ENCODE measurements at places on chromosomes 7 and 10.
A peak's percentile ranks its signal among the peaks of the same experiment; 100 is the strongest.

- no peak for DNase-seq
Observed at GRCh38 chr10:78784546-78784945, 284.2 kb upstream of the ZMIZ1 start.

DNA sequence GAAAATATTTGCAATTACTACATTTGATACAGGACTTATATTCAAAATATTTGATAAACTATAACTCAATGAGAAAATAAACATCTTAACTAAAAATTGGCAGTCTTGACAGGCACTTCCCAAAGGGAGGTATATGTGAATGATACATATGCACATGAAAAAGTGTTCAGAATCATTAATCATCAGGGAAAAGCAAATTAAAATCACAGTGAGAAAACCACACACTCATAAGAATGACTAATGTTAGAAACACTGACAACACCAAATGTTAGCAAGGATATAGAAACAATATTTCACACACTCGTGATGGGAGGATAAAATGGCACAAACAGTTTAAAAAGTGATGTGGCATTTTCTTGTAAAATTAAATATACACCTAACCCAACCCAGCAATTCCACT lies 4.1 kb upstream of the VPS26A start:
- no peak for DNase-seq

DNA sequence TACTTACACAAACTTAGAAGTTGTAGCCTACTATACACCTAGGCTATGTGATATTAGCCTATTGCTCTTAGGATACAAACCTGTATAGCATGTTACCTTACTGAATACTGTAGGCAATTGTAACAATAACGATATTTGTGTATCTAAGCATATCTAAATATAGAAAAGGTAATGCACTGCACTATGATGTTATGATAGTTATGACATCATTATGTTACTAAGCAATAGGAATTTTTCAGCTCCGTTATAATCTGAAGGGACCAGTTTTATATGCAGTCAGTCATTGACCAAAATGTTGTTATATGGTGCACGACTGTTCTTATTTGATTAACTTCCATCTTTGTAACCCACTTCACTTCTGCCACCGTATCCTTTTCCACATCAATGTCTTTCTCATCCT lies 62.0 kb downstream of the CCSER2 start:
- no peak for DNase-seq

- no peak for DNase-seq
Observed at GRCh38 chr10:30166929-30167328, 107.5 kb upstream of the JCAD start.

GRCh38 chr10:73889014-73889413 lies 14.7 kb upstream of the CAMK2G start:
- no peak for DNase-seq

- no peak for DNase-seq
Observed at GRCh38 chr7:36006636-36007229, 146.3 kb upstream of the EEPD1 start.

DNA sequence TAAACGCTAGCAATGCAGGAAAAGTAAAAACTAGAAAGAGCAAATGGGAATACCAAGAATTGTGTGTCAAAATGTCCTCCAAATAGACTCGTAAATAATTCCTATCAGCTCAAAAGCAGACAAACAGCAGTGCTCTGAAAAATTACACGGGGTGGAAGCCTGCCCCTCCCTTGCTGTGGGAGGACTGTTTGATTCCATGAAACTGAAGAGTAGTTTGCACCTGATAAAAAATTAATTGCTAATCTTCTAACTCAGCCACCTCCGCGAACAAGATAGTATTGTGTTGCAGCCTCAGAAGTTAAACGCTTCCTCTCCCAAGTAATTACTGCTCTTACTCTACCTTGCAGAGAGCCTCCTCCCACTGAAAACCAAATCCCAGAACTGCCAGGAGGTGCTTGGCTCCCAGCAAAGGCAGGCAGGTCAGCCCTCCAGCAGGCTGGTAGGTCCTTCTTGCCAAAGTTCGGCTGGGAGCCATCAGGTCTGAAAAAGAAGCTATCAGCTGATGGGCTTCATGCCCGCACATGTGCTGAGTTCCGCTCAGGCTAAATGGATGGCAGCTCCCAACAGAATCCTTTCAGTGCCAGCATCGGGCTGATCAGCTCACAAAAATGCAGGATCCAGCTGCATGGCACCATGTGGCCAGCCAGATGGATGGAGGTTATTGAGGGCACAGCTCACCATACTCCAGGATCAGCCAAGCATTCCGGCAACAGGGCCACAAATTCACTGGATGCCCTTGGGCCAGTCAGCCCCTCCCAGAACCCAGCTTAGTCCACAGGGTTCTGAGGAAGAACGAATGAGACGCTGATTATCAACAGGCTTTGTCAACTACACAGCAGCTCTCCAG lies 37.1 kb downstream of the MAD1L1 start:
- no peak for DNase-seq

DNA sequence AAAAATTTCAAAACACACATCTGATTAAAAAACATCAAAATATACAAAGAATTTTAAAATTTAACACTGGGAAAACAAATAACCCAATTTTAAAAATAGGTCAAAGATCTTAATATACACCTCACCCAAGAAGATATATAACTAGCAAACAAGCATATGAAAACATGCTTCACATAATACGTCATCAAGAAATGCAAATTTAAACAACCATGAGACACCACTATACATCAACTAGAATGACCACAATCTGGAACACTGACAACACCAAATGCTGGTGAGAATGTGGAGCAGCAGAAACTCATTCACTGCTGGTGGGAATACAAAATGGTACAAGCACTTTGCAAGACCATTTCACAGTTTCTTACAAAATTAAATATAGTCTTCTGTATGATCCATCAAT lies 498.4 kb downstream of the IPMK start:
- DNase-seq: no peak

DNA sequence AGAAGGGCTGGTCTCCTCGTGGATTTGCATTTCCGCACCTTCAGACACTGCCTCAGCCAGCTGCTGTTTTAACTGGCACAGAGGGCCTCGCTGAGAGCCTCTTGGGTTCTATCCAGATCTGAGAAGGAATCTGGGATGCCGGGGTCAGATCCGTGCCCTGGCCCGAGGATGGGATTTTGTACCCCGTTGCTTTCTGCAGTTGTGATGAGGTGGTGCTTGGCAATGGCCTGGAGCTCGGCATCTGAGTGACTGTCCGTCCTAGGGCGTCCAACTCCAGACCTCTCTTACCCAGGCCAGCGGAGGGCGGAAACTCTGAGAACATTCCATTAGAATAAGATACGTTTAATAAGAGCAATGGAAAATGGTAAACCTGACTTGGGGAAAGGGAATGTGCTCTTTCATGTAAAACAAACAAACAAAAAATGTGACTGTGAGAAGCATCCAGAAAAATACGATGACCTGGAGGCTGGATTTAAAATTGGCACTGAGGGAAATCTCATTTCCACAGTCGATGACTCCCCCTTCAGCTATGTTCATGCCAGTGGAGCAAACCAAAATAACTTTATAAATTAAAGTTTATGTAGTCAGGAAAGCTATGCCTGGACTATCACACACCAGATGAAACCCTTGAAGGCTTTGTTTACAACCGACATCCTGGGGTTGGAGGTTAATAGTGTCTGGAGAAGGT lies 39.6 kb downstream of the GRK5 start:
- no peak for DNase-seq

DNA sequence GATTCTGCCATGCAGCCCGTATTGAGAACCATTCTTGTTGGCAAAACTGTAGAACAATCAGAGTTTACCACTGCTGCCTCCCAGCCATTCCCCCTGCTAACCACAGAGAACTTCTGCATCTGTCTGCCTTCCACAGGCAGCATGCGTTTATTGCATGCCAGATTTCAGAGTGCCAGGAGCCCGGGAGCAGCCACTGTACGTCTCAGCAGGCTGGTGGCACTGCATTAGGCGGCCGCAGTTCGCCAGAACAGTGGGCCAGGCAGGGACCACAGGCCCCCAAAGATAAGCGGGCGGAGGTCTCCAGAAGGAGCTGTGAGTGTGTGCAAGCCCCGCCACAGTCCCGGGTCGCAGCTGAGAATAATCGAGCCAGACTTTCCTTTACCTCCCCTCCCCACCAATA lies 31.8 kb downstream of the ZNF467 start:
- DNase-seq: peak; percentile 55

- no peak for DNase-seq
Observed at GRCh38 chr10:61822781-61823230, 78.7 kb upstream of the ARID5B start.

DNA sequence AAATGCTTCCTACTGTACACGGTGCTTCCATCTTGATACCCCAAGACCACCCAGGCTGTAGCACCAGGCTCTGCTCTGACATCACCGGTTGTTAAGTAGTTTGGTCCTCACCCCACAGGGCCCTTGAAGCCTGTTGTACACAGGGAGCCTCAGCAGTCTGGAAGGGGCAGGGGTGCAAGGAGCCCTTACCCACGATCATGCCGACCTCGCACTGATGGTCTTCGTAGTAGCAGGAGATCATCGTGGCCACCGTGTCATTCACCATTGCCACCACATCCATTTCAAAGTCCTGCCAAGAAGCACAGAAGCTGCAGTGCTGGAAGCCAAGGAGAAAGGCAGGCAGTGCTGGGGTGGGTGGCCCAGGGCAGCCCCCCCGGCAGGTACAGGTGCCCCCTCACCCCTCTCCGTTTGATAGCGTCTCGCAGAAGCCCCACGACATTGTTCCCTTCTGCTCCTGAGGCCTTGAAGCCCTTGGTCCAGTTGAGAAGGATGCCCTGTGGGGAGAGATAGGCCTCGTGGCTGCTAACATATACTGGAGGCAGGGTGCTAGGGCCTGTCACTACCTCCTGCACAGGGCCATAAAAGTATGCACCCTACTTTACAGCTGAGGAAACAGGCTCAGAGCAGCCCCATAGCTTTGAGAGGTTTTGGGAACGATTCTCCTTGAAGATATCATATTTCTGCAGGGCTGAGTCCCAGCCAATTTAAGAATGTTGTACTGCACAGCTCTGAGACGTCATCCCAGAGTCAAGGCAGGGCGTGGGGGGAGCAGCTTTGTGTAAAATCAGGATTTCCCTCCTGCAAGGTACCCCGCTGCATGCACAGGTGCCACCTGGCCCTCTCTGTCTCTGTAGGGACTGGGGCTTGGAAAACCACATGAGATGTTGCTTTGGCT lies 8.7 kb upstream of the MYL7 start:
- no peak for DNase-seq

DNA sequence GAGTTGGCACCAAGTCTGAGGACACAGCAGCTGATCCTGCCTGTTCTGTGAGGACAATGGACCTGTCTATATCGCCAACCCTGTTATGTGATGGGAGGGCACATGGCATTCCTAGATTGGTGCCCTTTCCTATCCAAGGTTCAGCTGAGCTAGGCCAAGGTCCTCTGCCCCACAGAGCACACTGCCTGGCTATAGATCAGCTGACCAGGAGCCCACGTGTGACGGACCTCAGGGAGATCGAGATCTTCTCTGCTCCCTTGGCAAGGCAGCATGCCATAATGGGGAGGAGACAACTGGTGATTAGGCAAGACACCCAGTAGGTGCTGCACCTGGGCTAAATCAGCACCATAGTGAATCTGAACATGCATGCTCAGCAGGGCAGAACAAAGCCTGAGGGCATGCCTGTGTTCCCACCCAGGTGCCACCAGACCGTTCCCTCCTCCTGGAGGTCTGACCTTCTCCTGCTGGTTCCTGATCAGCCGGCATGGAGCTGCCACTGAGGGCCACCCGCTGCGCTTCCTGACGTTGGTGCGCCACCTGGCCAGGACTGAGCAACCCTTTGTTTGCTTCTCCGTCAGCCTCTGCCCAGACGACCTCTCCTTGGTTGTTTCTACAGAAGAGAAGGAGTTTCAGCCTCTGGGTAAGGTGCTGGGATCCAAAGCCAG lies 93.7 kb downstream of the WDFY4 start:
- DNase-seq: no peak

- DNase-seq: no peak
Observed at GRCh38 chr10:78058562-78058961, 24.9 kb downstream of the RPS24 start.

DNA sequence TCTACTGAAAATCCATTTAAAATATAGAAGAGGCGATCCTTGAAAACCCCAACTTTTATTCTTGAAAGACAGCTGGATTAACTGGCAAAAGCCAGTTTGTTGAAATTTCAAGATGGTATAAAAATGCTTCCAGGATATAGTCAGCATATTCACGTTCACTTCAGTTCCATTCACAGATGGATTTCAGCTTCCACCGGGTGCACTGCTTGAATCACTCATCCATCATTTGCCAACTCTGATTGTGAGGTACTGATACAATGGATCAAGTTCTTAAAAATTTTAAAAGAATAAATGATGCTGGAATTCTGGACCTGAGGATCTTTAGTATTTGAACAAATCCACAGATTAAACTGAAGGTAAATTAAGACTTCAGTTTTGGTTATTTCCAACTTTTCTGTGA lies 2.4 kb downstream of the PURB start:
- DNase-seq: no peak

GRCh38 chr7:5428478-5429252 lies 5.0 kb upstream of the TNRC18 start:
- DNase-seq: no peak

- no peak for DNase-seq
Observed at GRCh38 chr10:122265896-122266295, 5.2 kb upstream of the BTBD16 start.

GRCh38 chr7:134885967-134886352 lies 100.3 kb upstream of the AGBL3 start:
- no peak for DNase-seq

DNA sequence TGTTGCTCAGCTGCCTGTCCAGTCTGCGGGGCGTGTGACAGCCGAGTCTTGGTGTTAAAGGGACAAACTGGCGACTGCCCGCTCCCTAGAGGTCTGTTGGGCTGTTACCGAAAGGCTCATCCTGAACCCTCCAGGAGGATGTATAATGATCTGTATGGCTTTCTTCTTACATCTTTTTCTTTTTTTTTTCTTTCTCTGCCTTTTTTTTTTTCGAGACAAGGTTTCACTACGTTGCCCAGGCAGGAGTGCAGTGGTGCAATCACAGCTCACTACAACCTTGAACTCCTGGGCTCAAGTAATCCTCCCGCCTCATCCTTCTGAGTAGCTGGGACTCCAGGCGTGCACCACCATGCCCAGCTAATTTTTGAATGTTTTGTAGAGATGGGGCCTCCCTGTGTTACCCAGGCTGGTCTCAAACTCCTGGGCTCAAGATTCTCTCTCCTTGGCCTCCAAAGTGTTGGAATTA lies 857 bp downstream of the INTS15 start:
- DNase-seq: no peak

DNA sequence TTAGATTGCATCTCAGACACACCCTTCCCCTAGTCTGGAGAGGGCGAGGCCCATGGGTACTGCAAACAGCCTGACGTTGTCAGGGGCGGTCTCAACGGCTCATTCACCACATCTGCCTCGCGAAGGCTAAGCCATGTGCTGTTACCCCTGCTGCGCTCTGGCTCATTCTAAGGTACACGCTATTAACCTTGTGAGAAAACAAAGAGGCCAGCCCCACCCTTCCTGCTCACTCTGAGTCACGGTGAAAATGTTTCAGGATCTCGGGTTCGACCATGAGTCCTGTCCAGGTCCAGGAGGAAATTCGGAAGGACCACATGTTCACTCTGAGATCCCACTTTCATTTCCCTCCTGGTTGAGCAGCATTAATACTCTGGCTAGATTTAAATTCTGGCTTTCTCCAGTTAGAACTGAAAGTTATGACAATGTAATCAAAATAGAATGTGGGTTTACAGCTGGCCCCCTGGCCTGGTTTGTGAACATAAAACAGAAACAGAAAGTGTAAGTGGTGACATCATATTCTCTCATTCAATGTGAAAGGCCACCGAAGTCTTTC lies 55.2 kb downstream of the EGFR start:
- DNase-seq: no peak

GRCh38 chr10:1375346-1376170 lies 319.4 kb downstream of the WDR37 start:
- DNase-seq: no peak

Data from nucleus accumbens (tissue), 56 donors.